ENCODE measurements at places on chromosomes 11 and 22. TPM values are rescaled to one million over a fixed set of nuclear protein-coding genes. Genes with fewer than 3 reads are reported as not detected.

Gene CECR2
- not detected for total RNA-seq

Gene SCGB1A1
- total RNA-seq: not detected

Gene LRRN4CL
- 2.8 TPM for total RNA-seq

Gene STK33
- 17.2 TPM for total RNA-seq

Gene UBQLN3
- not detected for total RNA-seq

Gene NFAM1
- not detected for total RNA-seq

Gene MN1
- 2.3 TPM for total RNA-seq

Gene ZNF280A
- 5.4 TPM for total RNA-seq

Gene PRODH
- 0.72 TPM for total RNA-seq

Gene TCN1
- not detected for total RNA-seq

Data from A172 (cell line).